ENCODE measurements at places on chromosomes 16 and 17. TPM values are rescaled to one million over a fixed set of nuclear protein-coding genes. Genes with fewer than 3 reads are reported as not detected.

Gene KRT25
- not detected for total RNA-seq

Gene IRX3
- 1.1 TPM for total RNA-seq

Gene SRL
- total RNA-seq: 1.9 TPM

Gene TP53TG3F
- total RNA-seq: not detected

Gene NOXO1
- total RNA-seq: not detected

Gene HOXB3
- 25.6 TPM for total RNA-seq

Gene P2RX1
- 7.3 TPM for total RNA-seq

Gene KRTAP1-5
- total RNA-seq: not detected

Gene PRAC2
- total RNA-seq: not detected

Gene NLE1
- total RNA-seq: 13.5 TPM

- no peak for DNase-seq
These were observed 33.7 kb downstream of the IST1 start for GRCh38 chr16:71929048-71929447.

DNA sequence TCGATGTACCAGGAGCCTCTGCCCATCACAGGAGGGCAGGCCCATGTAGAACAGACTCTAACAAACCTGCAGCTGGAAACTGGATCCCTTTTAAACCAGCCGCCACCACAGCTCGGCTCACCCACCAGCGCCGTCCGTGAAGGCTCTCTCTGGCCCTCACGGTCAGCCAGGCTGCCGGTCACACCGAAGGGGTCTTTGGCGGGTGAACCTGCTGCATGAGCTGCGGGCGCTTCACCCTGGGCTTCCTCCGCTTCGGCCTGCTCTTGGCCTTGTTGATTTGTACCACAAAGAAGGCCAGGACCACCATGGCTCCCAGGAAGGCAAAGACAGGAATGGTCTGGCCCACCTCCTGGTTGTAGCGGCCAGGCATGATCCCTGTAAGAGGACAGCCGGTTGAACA, 11.7 kb upstream of the SLC38A8 start:
- peak; percentile 47 for DNase-seq

DNA sequence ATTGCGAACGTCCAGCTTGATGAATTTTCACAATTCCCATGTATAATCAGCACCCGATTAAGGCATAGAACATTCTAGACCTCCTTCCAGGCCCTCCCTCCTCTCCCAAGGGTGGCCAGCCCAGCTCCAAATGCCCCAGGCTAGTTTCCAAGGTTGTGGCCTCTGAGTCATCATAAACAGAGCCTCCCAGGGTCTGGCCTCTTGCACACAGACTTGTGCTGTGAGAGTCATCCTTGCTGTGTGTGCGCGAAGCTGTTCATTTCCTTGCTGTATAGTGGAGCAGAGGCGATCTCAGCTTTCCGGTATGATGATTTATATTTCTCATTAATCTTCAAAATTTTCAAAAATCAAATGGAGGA, 20.5 kb upstream of the JPH3 start:
- DNase-seq: peak; percentile 84

DNA sequence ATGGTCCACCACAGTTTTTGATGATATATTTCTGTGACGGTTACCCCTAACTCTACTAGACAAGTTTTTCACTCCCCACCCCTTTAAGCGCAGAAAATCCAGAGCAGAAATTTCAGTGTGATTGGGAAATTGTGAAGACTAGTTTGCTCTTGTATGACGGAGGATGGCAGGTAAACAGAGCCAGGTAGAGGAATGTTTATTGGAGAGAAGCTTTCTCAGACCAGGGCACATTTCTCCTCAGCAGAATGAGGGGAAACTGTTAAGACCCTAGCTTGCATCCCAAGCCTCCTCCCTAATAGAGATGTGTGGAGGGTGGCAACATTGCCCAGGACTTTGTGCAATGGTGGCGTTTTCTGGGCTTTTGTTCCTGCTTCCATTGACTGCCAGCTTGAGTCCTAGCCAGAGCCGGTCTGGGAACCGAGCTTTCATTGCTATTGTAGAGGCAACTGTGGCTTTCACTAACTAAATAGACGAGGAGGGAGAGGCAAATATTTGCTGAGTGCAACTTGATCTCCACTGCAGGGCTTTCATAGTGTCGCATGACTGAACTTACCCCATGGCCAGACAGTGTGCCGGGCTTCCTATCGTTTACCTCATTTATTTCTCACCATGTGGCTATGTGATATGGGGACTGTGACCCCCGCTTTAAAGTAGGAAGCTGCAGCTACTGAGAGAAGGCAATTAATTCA, 159.6 kb upstream of the MPHOSPH6 start:
- no peak for DNase-seq

- DNase-seq: no peak
These were observed 44.9 kb upstream of the XYLT1 start for GRCh38 chr16:17515421-17516210.

DNA sequence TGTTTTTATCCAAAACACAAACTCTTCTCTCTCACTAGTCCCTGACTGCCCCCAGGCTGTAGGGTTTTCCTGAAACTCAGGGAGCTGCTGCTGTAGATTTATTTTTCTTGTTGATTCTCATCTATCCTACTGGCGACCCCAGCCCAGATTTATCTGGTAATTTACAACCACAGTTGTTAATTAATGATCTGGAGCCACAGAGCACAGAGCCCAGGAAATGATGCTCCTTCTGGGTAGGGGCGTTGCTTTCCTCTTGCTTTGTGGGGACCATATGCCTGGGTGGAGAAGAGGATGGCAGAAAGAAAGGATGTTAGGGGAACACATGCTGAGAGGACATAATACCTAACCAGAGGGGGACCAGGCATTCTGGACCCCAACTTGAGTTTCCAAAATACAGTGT, 7.4 kb upstream of the ETV4 start:
- DNase-seq: no peak

- no peak for DNase-seq
These were observed 22.4 kb downstream of the CPD start for GRCh38 chr17:30401097-30401496.

DNA sequence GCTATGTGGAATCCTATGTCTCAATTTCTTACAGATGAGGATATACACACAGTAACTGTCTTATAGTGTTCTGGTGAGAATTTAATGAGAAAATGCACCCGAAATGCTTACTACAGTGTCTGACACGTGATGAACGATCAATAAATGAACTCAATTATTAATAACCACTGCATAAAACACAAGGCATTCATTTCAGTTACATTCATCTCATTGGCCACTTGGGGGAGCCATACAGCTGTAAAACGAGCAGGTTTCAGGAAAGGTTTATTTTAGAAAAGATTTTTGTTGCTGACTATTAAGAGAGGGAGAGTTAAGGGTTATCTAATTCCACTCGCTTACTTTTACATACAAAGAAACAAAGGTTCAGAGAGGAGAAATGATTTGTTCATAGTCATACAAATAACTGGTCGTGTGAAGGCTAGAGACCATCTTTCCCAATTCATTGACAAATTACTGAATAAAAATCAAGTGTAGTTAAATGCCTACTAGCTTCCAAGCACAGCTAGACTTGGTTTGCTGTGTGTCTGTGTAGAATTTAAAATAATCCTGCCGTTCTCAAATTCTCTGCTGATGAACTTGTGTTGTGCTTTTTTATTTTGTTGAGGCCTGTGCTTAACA, 160.1 kb downstream of the MAP2K4 start:
- DNase-seq: no peak

DNA sequence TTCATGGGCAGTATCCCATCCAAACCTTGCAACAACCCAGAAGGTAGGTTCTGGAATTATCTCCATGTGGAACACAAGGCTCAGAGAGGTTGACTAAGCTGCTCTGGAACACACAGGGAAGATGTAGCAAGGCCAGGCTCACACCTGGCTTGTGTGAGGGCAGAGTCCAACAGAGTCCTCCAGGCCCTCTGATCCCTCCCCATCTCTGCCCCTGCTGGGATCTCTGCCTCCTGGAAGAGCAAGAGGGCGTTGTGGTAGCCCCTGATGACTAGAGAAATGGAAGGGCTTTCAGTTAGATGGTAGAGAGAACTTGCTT, 7.0 kb upstream of the PPP1R1B start:
- no peak for DNase-seq

DNA sequence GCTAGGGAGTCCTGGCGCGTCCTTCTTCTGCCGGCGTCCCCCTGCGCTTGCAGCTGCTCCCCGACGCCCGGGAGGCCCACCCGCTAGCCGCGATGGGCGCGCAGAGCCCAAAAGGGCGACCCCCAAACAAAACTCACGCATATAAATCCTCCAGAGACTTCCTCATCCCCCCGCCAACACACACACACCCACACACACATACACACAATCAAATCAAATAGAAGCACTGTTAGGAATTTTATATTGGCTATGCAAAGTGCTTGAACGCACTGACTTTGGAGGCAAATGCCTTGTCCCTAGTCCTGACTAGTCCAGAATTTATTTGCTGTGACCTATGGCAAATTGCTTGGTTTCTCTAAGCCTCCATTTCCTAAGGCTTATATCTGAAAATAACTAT, 23.8 kb upstream of the CRYM start:
- DNase-seq: no peak

- DNase-seq: no peak
These were observed 1.6 kb downstream of the OSGIN1 start for GRCh38 chr16:83954577-83955016.

GRCh38 chr17:80457236-80457856, 19.1 kb downstream of the NPTX1 start:
- no peak for DNase-seq

GRCh38 chr17:12900474-12900873, 111.2 kb downstream of the ARHGAP44 start:
- DNase-seq: no peak

DNA sequence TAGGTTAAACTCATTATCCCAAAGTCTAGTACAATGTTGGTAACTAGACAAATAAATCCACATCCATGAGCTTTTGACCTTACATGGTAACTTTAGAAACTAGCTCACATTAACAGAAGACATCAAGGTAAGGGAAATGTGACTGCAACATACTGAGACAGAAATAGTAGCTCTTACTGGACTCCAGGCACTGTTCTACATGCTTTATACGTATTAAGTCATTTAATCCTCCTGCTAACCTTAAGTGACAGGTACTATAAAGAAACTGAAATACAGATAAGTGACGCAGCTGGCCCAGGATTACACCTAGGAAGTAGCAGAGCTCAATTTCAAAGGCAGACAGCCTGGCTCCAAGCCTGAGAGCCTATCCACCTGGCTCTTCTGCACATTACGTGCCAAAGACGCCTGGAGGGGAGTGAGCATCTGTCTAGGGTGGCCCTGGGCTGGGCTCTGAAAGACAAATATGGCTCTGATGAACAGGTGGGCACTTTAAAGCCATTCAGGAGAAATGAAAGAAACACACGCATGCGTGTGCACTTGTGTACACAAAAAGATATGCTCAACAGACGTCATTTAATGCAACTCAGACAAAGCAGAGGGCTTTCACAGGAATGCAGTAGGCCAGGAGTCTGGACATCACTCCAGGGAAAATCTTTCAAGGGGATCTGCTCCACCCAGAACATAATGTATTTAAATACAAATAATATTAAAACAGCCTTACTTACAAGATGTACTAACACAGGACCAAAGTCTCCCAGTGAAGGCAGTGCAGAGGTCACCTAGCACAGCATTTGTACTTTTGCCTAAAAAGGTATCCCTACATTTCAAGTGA, 4.4 kb downstream of the ZC3H7A start:
- no peak for DNase-seq

- no peak for DNase-seq
These were observed 21.5 kb upstream of the PHB1 start for GRCh38 chr17:49436174-49436573.

DNA sequence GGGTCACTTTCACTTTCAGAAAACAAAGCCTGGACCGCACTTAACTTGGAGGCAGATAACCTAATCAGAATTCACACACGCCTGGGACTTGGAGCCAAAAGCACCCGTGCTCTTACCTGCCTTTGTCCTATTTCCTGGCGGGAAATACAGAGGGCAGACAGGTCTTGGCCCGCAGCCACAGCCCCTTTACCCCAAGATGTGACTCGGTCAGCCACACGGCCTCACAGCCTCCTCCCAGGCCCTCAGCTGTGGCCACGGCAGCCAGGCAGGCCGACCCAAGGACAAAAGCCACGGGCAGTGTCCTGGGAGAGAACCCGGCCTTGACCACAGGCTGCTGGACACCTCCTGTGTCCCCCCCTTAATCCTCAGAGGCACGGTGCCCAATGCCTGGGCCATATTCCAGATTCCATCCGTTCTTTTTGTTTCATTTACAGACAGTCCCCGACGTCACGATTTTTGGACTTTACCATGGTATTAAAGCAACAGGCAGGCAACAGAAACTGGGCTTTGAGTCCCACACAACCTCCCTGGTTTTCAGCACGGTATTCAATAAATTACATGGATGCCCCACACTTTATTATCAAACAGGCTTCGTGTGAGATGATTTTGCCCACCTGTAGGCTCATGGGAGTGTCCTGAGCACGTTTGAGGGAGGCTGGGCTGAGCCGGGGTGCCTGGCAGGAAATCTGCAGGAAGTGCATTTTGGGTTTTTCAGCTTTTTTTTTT, 30.1 kb upstream of the GAA start:
- peak; percentile 78 for DNase-seq

DNA sequence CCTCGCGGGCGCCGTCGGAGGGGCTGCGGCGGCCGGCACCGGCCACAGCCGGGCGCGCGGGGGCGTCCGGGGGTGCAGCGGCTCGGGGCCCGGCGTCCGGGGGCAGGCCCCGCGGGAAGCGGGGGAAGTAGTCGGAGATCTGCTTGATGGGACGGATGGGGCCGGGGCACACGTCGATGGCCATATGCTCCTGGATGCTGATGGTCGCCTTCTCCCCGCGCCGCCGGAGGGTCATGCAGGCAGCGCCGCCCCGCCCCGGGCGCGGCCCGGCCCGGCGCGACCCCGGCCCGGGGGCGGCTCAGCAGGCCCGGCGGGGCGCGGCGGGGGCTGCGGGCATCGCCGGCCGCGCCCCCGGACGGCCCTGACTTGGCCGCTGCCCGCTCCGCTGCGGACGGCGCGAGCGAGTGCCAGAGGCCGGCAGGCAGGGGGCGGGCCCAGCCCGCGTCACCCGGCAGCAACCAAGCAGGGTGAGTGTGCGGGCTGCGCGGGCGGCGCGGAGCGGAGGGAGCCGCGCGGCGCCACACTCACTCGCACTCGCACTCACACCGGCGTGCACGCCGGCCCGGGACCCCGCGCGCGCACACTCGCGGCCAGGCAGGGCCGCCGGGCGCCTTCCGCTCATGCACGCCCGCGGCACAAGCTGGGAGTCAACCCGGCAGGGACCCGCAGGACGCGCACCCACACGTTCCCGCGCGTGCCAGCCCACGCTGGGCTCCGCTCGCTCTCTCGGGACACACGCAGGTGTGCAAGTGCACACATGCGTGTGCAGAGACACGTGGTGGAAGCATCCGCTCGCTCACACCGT, at the start of gene DOC2B:
DOC2B (minus strand) TSS at position 406 of the 805 bp plus-strand sequence; CDS start at position 235, 171 bp downstream.
- DNase-seq: no peak

DNA sequence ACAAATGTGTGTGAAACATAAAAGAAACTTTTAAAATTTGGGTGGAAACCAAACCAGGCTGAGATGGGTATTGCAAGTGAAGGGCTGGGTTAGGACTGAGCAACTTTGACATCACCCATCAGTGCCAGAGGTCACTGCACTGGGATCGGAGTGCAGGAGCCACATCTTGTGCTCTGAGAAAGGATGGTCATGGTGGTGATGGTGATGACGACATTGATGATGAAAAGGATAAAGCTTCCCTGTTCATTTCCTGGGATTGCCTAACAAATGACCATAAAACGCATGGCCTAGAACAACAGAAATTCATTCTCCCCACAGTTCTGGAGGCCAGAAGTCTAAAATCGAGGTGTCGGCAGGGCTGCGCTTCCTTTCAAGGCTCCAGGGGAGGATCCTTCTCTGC, 324.0 kb downstream of the MAF start:
- no peak for DNase-seq

GRCh38 chr17:63364387-63364786, 81.7 kb downstream of the CYB561 start:
- DNase-seq: no peak
